ENCODE measurements at places on chromosomes 6 and 20.
A peak's percentile ranks its signal among the peaks of the same experiment; 100 is the strongest.

DNA sequence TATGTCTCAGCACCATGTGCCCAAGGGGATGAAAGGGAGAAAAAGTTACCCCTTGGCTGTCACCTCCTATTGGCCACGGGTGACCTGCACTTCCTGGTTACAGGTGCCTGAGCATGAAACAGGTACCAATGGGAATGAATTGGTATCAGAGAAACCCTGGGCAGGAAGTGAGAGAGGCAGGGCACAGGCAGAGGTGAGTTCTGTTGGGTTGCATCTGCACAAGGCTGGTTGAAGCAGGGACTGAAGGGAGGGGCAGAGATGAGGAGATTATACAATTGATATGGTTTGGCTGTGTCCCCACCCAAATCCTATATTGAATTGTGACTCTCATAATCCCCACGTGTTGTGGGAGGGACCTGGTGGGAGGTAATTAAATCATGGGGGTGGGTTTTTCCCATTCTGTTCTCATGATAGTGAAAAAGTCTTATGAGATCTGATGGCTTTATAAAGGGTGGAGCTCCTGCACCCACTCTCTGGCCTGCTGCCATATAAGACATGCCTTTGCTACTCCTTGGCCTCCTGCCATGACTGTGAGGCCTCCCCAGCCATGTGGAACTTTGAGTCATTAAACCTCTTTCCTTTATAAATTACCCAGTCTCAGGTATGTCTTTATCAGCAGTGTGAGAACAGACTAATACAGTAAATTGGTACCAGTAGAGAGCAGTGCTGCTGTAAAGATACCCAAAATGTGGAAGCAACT is 291.8 kb downstream of the LRFN2 start:
- DNase-seq: no peak

- no peak for DNase-seq
Measured at GRCh38 chr6:82909551-82909950, 156.1 kb downstream of the UBE3D start.

DNA sequence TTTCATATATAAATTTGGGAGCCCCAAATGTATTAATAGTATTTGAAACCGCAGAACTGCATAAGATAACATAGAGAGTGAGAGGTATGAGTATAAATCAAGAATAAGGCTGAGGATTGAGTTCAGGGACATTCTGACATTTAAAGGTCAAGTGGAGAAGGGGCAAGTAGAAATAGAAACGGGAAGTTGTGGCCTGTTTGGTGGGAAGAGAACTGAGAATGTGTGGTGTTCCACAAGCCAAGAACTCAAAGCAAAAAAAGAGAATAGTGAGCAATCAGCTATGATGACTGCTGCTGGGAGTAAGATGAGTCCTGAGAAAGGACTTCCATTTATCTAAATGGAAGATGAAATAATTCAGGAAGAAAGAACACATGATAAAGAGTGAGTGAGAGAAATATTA is 418.4 kb downstream of the CD109 start:
- no peak for DNase-seq

DNA sequence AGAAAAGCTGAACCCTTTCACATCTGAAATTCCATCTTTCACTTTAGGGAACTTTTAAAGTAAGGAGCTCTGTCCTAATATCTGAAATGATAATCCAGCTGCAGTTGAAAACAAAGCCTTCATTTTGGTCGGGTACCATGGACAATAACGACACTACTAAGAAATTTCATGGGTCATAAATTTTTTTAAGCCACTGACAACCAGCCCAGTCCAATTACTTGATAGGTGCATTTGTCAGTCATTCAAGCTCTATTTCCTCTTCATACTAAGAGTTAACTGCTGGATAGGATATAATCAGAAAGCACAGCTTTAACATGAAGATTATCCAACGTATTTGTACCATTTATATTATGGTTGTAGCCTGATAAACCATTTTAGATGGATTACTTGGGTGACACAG is 52.5 kb downstream of the MMUT start:
- no peak for DNase-seq

- peak; percentile 88 for DNase-seq
Measured at GRCh38 chr6:11096109-11096508, 2.5 kb downstream of the SMIM13 start.

GRCh38 chr20:63334356-63334755 is 26.8 kb downstream of the CHRNA4 start:
- no peak for DNase-seq

DNA sequence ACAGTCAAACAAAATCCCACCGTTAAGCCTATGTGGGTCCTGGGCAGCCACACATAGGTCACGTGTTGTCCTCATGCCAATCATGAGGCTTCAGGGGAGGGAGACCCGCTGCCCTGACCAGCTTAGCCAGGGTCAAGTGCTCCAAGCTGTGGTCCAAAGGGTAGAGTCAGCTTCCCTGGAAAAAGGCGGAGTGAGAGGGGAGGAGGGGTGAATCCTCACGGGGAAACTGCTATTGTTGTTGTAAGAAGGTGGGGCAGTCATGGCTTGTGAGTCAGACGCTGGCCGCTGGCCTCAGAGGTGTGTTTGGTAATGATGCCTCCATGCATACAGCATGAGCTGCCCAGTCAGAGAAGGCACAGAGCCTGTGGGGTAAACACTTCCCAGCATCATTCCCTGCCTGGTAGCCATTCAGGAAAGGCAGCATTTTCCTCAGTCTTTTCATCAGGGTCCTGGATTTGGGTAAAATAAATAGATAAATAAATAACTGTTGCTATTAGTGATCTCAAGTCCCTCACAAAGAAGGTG is 8.7 kb downstream of the CST3 start:
- no peak for DNase-seq

DNA sequence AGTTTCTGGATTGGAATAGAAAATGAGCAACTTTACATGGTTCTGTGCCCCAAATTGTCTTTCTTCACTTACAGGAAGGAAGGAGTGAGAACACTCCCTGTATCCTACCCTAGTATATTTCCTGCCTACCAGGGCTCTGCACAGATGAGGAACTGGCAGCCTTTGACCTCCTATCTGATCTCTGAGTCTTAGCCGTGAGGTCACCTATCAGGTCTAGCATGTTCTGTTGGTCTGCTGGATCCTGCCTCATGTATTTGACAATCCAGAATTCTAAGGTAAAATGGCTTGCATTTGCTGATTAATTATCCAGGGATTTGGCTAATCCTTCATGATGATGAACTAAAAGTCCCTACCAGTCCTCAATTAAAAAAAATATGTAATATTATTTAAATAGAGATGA is 35.0 kb upstream of the TRAM2 start:
- DNase-seq: no peak

DNA sequence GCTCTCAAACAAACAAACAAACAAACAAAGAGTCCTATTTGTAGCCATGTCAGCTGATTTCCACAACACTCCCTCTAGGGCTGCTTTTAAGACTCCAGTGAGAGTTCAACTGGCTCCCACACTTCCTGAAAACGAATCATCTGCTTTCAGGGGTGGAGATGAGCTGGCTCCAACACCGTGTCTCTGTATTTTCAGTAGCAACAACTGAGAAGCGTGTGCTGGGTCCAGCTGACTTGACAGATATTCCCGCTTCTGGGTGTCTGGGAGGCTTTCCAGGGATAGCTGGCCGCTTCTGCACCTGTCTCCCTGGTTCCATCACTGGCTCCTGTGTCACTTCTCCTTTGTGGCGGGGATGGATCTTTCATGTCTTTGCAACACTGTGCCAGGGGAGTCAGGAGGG is 272.5 kb upstream of the SOX4 start:
- peak; percentile 73 for DNase-seq

DNA sequence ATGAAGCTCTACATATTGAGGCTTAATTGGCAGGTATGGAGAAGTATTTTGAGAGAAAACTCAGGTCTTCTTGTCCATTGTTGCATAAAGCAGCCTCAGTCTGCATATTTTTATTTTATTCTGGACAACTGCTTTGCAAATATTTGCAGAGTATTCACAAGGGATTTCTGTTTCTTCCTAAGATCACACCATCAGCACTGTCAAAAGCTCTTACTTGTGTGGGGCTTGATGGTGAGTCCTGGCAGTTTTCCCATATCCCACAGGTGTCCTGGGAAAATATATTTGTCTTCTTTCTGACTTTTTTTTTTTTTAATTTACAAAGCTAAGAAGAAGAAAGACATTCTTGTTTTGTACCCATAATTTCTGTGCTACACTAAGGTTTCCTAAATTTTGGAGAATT is 16.9 kb upstream of the MLIP start:
- no peak for DNase-seq

DNA sequence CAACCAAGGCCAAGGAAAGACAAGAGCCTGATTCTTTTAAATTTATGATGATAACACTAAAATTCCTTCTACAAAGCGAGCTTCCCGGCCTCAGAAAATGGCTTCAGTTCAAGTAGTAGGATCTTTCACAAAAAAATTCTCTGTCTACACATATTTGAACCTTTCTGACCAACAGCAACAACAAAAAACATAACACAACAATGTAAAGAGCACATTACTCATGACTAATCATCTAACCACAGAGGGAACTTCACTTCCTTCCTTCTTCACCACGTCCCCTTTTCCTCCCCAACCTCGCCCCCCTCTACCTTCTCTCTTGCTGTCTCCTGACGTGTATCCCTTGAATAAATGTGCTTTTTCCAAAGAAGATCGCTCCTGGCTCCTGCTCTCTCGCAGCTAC is 228.2 kb downstream of the MYLK4 start:
- no peak for DNase-seq

GRCh38 chr20:63178889-63179686 is 36.8 kb downstream of the YTHDF1 start:
- DNase-seq: peak; percentile 40

GRCh38 chr6:90382760-90383159 is 86.1 kb upstream of the BACH2 start:
- DNase-seq: no peak

DNA sequence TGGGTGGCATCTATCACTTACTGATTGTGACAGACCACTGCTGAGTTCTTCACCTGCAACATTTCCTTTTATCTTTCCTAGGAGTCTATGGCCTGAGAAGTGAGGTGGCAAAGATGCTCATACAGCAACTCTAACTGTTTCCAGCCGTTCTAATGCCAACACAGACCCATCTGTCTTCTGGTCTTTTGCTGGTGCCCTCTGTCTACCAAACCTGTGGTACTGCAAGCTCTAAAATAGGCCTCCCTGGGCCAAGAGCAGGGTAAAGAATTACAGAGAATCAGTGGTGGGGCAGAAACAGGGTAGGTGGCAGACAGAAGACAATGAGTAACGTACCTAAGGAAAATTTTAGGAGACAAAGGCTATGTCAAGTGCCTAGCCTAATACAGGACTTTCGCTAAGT is 611.0 kb upstream of the FLRT3 start:
- peak; percentile 62 for DNase-seq

GRCh38 chr20:41424546-41424945 is 57.9 kb upstream of the EMILIN3 start:
- DNase-seq: no peak

DNA sequence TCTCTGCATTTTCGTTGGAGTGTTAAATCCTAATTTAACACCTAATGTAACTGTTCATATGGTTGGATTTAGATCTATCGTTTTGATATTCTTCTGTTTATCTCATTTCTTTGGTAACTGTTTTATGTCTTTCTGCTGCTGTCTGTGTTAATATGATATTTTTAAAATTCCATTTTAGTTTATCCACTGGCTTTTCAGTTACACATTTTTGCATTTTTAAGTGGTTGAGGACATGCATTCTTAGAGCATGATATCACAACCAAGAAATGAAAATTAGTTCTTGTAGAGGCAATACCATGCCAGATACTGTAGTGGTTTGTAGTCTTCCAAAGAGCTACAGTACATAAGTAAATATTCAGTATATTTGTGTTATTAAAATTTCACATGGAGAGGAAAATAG is 58.6 kb downstream of the LIN28B start:
- no peak for DNase-seq

DNA sequence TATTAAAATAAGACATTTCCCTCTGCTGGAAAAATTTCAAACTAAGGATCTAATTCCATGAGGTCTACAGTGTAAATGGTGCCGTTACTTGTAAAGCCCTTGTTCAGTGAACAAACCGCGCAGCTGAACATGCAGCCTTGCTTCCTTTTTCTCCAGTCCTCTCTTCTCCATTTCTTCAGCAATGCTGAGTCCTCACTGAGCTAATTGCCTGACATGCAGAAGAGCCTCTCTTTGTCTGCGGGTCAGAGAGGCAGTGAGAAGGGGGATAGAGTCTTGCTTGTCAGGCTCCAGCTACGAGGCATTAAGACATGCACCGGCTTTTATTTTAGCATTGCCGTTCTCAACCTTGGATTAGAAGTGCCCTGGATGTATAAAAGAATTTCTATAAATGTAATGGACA is 25.7 kb downstream of the ZDHHC14 start:
- DNase-seq: no peak

DNA sequence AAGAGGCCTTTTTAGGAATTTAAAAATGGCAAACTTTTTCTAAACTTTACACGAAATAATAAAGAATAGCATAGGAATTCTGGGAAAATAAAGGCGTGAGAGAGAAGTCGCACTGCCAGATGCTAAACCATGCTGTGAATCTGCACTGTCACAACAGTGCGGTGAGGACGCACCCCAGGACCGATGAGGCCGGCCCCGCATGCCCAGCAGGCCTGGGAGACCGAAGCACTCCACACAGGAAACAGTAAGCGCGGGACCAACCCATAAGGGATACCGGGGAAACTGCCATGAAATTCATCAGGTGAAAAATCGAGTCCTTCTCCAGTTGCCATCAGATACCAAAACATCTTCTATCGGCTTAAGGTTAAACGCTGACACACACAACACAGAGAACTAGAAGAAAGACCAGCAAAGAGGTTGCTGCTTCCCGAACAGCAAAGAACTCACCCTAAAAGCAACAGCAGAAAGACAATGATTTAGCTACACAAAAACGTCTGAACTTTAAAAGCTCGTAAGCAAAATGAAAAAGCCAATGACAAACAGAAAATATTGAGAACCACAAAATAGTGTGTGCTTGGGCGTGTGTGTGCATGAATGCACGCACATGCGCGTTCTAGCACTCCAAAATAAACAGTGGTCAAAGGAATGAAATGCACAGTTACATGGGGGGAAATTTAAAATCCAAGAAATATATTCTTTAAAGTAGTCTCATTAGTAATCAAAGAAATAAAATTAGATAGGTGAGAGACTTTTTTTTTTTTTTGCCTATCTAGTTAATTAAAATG is 15.4 kb downstream of the RAMACL start:
- DNase-seq: no peak

DNA sequence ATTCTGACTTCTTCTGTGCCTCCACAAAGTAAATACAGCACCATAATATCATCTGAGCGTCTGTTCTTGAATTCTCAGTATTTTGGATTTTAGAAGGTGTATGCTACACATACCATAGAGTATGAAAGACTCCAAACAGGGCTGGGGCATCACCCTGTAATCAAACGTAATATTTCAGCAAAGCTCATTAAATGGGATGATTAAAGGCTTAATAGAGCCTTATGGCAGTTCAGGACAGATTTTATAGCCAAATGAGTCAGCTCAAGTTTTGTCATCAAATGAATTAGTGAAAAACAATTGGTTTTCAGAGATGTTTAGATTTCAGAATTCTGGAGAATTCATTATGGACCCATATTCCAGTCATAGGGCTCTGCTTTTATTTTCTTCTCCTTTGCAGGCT is 68.9 kb downstream of the TULP4 start:
- DNase-seq: no peak
